ENCODE measurements at places on chromosomes 13 and 19.

- DNase-seq: no peak
These were observed 216.4 kb downstream of the DLEU7 start for GRCh38 chr13:50627111-50627510.

- no peak for DNase-seq
These were observed 3.5 kb downstream of the N4BP2L2 start for GRCh38 chr13:32535115-32535514.

DNA sequence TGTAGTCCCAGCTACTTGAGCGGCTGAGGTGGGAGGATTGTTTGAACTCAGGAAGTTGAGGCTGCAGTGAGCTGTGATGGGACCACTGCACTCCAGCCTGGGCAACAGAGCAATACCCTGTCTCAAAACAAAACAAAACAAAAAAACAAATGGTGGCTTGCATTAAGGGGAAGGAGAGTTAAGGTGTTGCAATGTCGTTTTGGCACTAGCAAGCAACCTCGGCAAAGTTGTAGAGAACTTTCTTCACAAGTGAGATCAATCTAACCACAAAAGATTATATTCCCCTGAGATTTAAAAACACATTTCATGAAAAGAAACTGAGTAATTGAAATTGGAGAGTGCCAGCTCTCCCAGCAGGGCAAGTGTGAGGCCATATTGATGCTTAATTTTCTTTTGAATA lies 153.7 kb downstream of the KLF5 start:
- no peak for DNase-seq

DNA sequence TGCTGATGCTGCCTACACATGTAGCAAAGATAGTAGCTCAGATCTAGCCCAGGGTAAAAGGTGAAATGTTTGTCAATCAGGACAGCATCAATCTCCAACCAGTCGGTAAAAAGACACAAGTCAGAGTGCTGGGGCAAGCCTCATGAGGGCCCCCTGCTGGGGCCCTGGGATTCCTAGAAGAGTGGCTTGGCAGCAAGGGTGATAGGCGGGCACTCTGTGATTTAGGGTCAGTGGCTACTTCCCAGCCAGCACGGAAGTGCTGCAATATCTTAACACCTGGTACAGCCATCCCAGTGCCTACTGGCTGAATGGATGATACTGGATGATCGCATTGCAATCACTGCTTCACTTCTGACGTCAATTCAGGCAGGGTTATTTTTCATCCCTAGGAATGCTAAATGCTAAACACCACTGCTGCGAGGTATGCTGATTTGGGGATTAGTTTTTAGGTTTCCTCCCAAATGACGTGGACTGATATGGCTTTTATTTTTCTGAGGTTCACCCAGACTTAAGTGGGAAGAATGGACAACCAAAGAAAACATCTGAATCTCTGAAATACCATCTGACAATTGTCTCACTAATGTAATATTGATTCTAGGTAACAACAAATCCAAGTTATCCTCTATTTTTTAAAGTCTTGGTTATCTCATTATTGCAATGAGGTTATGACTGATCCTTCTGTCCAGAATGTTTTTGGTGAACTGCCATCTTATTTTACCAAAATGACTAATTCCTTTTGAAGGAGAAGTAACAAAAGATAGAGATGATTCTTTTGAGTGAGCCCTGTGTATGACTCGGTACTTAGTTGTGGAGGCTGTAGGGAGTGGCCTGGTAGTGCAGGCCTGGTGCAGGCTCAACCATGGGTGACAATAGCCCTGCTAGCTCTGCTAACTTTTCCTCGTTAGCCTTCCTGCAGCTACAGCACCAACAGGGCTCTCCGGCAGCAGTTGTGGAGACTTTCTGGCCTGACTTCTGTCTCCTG lies 432.5 kb downstream of the FGF9 start:
- no peak for DNase-seq

- no peak for DNase-seq
These were observed 305.8 kb downstream of the MTUS2 start for GRCh38 chr13:29125934-29126424.

GRCh38 chr13:48775285-48775684 lies 121.6 kb downstream of the CYSLTR2 start:
- DNase-seq: no peak

- no peak for DNase-seq
These were observed 399 bp upstream of the ZNF136 start for GRCh38 chr19:12162513-12162881.

DNA sequence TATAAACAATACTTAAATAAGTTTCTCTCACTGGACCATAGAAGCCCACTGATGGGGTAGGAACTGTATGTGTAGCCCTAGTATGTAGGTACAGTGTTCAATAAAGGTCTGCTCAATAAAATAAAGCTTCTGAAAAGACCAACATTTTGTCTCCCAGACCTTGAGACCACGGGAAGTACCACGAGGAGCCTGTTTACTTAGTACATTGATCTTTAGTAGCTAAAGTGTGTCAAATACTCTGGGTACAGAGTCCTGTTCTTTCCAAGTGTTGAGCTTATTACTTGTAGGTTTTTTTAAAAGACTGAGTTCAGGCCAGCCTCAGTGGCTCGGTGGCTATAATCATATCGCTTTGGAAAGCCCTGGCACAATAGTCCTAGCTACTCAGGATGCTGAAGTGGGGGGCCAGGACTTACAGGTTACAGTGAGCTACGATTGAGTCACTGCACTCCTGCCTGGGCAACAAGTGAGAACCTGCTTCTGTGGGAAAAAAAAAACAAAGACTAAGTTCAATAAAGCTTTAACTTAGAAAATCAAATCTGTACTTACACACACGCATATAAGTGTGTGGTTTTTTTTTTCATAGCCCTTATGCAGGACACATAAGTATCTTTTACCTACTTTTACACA lies 3.4 kb downstream of the MTRF1 start:
- DNase-seq: no peak

DNA sequence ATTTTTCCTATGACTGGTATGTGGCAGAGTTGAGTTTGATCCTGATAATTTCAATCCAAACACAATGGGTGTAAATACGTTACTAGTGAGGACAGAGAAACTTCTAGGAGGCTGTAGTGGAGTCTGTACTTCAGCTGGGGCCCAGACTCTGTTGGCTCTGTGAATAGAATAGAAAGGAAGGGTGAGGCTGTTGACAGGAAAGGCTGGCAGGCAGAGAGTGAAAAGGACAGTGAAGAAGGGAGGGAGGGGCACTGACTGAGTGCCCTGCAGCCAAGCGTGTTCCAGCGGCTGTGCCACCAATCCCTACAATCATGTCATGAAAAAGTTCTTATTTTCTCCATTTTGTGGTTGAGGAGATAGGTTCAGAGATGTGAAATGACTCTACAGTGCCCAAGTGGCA lies 80.5 kb downstream of the MBNL2 start:
- DNase-seq: no peak

DNA sequence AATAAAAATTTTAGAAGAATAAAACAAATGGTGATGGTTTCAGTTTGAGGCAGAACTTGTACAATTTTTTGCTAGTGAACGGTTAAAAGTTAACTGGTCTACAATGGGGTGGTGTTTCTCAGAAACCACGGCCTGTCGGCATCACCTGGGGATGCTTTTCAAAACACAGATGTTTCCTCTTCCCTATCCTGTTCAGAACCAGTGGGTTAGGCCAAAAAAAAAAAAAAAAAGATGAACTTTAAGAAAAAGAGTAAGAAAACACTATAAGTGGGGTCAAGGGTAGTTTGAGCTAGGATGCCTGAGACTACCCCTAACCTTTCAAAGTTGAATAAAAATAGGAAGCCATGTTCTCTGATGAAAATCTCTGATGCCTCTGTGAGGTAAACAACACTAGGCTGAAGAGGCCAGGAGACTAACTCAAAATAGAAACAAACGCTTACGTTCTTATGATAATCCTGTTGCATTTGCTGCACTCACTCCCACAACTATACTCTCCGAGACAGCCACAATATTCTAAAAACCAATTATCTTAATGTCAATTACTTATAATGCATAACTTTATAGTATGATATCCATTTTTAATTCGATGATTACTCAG lies 3.3 kb downstream of the MTIF3 start:
- DNase-seq: no peak

DNA sequence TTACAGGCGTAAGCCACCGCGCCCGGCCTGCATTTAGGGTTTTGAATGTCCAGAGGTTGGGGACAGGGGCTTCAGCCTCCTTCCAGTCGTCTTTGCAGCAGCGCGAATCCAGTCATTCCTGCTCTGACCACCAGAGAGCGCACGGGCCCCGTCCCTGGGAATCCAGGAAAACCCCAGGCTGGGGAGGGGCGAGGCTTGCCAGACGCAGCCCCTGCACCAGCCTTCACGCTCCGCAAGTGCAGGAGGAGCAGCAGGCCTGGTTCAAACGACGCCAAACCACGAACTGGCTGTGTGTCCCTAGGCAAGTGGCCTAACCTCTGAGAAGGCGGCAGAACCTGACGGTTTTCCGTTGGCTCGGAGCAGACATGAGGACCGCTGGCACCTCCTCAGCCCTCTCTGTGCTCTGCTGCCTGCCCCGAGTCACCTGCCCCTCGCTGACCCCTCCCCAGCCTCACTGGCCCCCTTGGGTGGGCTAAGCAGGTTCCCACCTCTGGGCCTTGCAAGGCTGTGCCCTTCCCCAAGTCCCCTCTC lies 2.0 kb upstream of the RNF126 start:
- DNase-seq: peak; percentile 76

DNA sequence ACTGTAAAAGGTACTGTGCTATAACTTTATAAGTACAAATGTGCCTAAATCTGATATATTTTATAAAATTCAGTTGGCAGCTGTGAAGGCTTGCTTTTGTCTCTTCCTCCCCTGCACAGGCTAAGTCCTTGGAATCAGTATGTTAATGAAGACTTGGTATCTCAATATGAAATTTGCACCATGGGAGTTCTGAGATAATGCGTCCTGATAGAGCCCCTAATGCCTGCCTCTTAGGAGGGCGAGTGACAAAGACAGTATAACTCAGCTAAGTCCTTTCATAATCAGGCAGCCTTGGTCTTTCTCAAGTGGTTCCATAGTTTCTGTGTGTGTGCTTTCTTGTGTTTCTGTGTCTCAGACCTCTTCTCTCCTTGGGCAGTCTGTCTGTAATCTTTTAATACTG lies 14.7 kb downstream of the LRCH1 start:
- no peak for DNase-seq

GRCh38 chr13:105758918-105759860 lies 776.3 kb downstream of the EFNB2 start:
- no peak for DNase-seq

DNA sequence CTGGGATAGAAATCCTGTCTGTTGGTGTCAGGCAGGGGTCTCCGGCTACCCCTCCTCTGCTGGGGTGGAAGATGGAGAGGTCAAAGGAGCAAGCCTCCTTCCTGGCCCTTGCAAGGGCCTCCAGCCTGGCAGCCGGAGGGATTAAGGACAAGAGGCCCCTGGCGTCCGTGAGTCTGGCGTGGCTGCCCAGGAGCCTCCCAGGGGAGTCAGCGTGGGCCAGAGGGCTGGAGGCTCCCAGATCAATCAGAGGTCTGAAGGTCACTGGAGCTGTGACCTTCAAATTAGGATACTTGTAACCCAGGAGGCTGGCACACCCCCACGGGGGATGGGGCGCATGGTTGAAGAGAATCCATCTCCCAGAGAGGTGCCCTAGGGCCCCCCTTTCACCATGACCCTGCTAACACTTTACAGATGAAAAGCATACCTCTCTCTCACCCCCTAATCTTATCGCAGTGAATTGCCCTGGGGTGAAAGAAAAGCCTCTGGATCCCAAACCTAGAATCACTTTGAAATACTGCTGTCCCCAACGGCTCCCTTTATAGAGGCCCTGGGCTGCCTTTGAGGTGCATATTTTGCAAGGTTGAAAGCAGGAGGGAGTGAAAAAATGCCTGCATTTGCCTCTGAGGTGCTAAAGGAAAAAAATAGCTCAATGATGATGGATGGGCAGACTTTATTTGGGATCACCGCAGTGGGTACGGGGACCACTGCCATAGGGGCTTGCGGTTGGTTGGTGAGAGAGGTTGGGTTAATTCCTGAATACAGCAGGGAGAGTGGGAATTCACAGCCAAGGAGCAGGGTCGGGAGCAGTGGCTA lies 44.9 kb upstream of the PEG3 start:
- DNase-seq: no peak

- peak; percentile 96 for DNase-seq
These were observed at the start of gene CHMP2A for GRCh38 chr19:58554494-58555368. Gene CHMP2A, minus strand, starts transcription at chr19:58555105. Its CDS starts 893 bp downstream, at chr19:58554212.

DNA sequence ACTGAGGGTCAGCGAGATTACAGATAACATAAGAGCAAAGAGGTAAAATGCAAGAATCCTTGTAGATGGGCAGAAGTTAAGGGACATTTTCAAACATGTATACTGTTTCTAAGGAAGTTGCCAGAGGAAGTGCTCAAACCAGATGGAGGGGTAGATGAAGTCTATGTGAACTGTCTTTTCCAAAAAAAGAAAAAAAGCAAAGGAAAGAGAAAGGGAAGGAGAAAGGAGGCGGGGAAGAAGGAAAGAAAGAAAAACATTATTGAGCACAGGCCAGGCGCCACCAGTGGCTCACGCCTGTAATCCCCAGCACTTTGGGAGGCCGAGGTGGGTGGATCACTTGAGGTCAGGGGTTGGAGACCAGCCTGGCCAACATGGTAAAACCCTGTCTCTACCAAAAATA lies 5.3 kb downstream of the DMAC2 start:
- no peak for DNase-seq

- DNase-seq: peak; percentile 77
These were observed at the start of gene MAP3K10 for GRCh38 chr19:40190891-40191835. Gene MAP3K10, plus strand, starts transcription at chr19:40191426. Its CDS starts 606 bp downstream, at chr19:40192032.

DNA sequence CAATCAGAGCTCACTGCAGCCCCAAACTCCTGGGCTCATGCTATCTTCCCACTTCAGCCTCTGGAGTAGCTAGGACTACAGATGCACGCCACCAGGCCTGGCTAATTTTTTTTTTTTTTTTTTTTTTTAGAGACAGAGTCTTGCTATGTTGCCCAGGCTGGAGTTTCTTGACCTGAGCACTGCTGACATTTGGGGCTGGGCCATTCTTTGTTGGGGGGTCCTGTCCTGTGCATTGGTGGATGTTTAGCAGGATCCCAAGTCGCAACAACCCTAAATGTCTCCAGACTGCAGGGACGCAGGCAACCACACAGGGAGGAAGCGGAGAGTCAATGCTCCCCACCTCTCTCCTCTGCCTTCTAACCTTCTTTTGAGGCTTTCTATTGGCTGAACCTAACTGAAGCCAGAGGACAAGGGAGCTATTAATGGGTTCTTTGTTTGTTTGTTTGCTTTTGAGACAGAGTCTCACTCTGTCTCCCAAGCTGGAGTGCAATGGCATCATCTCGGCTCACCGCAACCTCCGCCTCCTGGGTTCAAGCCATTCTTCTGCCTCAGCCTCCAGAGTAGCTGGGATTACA lies 58.3 kb upstream of the ADGRE5 start:
- DNase-seq: no peak

DNA sequence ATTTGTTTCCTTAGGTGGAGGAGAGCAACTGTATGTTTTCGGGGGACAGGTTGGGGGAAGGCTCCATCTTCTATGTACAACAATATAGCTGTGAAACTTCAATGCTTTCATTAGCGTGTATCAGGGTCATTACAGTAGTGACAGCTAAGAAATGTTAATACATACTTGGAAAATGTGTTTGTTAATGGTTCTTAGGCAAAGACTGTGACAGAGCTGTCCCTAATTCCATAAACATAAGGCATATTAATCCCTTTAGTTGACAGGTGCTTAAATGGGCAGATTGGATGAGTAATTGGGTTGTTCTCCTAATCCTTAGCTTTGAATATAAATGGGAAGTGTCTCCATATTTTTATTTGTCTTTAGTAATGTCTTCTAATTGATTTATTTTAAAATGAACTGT lies 313.7 kb downstream of the HS6ST3 start:
- DNase-seq: no peak

Data from stimulated activated CD4-positive, alpha-beta T cell treated with anti-CD3 and anti-CD28 coated beads, Interleukin-1b, Interleukin-23, amount 100 ng/mL, for 24 hours (primary cell).